ENCODE measurements at places on chromosomes 3 and 15. TPM values are rescaled to one million over a fixed set of nuclear protein-coding genes. Genes with fewer than 3 reads are reported as not detected.

The SERPINI1 gene
- total RNA-seq = 4.8 TPM

The MELTF gene
- total RNA-seq = 12.9 TPM

The INTS14 gene
- total RNA-seq = 33.3 TPM

The RPS27L gene
- total RNA-seq = 275 TPM

Data from renal cortical epithelial cell (primary cell).